Activated CD8-positive, alpha-beta memory T cell treated with anti-CD3 and anti-CD28 coated beads, Interleukin-2, amount 10 ng/mL, durations not matched to agents 7 days and 5 days (primary cell): ENCODE measurements at places on chromosomes 13 and 19. TPM values are rescaled to one million over a fixed set of nuclear protein-coding genes. Genes with fewer than 3 reads are reported as not detected.

The OSCAR gene
- 0.44 TPM for total RNA-seq

The ABHD13 gene
- total RNA-seq, result 6.2 TPM

The MIR17HG gene
- total RNA-seq, result 15.5 TPM

The WASF3 gene
- not detected for total RNA-seq

The CHAMP1 gene
- total RNA-seq, result 34.1 TPM

The FPR1 gene
- total RNA-seq, result not detected

The ZNF208 gene
- 0.30 TPM for total RNA-seq

The SLC10A2 gene
- not detected for total RNA-seq

The CCDC8 gene
- not detected for total RNA-seq

The BICRA gene
- 20.7 TPM for total RNA-seq

The RNF6 gene
- total RNA-seq, result 34.2 TPM

The IGFL3 gene
- total RNA-seq, result not detected

The LGALS14 gene
- 0.37 TPM for total RNA-seq

The ILF3 gene
- total RNA-seq, result 431 TPM

The CABP5 gene
- total RNA-seq, result not detected

The ARHGAP33 gene
- total RNA-seq, result 40.0 TPM

The PSG2 gene
- not detected for total RNA-seq

The HAUS5 gene
- total RNA-seq, result 59.2 TPM

The ZNF730 gene
- 0.45 TPM for total RNA-seq

The TBXA2R gene
- total RNA-seq, result 0.54 TPM

The GDF15 gene
- total RNA-seq, result not detected

The ZNF571 gene
- total RNA-seq, result 2.2 TPM

The PLIN4 gene
- total RNA-seq, result not detected

The MEIS3 gene
- not detected for total RNA-seq

The ZFP30 gene
- 15.1 TPM for total RNA-seq

The PROZ gene
- total RNA-seq, result not detected

The NLRP7 gene
- total RNA-seq, result not detected

The ZNF266 gene
- total RNA-seq, result 34.1 TPM

The CGB5 gene
- not detected for total RNA-seq

The ZNF600 gene
- total RNA-seq, result 23.8 TPM

The LRRC25 gene
- total RNA-seq, result 0.12 TPM

The LINGO3 gene
- 0.32 TPM for total RNA-seq

The ZNF443 gene
- total RNA-seq, result 4.3 TPM

The CEACAM5 gene
- not detected for total RNA-seq
